Motor neuron (in vitro differentiated cells): ENCODE measurements at places on chromosomes 13 and 19. TPM values are rescaled to one million over a fixed set of nuclear protein-coding genes. Genes with fewer than 3 reads are reported as not detected.

DNA sequence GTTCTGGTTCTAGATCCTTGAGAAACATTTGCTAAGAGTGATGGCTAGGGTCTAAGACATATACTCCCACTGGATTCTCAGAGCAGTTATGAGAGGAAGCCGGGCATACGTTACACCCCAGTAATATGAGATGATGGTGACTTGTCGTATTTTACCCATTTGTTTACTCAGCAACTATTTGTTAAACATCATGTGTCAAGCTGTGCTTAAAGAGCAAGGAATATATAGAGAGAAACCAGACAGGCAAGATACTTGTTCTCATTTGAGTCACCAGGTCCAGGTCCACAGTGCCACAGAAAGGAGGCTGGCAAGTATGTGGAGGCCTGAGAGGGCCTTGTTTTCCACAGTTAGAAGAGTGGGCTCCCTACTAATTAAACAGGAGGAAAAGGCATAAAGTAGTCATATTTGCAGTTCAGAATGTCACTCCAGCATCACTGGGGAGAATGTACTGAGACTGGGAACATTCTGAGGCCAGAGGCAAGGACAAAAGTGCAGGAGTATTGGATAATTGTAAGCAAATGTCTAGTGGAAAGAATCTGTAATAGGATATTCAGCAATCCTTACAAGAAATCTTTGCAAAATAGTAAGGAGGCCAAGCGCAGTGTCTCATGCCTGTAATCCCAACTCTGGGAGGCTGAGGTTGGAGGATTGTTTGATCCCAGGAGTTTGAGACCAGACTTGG lies 142.2 kb downstream of the IRS2 start:
- ATAC-seq: no peak

PSG1 gene
- total RNA-seq: 0.20 and 0.38 TPM in 2 replicates

MLNR gene
- 0.28 TPM in 1 of 2 replicates, not detected in the other for total RNA-seq

CEACAM20 gene
- 0.08 TPM in 1 of 2 replicates, not detected in the other for total RNA-seq

DNA sequence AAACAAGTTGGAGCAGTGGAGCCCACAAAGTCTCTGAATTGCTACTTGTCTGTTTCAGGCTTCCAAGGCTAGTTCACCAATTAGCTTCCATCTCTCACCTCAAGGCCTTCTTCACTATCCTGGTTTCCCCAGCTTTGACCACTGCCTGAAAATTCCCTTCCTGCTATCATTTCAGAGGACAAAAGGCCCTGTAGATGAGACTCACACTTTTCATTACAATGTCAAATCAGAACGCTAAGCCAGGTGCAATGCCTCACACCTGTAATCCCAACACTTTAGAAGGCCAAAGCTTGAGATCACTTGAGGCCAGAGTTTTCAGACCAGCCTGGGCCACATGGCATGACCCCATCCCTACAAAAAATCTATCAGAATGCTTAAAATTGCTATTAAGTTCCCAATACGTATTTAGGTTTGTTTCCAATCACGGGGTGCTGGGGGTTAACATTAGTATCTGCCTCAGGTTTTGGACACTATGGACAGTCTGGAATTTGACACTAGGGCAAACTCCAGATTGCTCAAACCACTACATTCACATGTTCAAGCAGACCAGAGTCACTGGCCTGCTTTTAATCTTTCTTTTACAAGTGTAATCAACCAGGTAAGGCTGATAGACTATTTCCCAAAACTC lies 5.5 kb downstream of the TPT1 start:
- ATAC-seq: peak; percentile 3

SELENOV gene
- total RNA-seq: 1.2 and 2.4 TPM in 2 replicates

GRCh38 chr13:33352526-33352925 lies 67.0 kb upstream of the STARD13 start:
- ATAC-seq: no peak

DNA sequence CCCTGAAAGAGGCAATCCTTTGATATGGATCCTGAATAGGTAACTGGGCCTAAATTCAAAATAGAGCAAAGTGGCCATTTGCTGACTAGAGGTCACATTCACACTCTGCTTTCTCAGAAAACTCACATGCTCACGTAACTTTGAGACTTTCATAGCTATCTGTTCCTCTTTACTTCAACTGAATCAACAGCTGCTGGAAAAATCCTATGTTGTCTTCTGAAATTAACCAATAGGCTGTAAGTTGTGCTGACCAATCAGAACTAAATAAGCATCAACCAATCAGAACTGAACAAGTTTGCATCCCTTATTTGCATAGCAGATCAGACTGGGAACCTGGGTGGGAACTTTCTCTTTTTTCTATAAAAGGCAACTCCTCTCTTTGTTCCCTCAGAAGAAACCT lies 24.0 kb upstream of the TBC1D4 start:
- no peak for ATAC-seq

- ATAC-seq: no peak
Observed at GRCh38 chr19:45492627-45493470, 4.0 kb downstream of the RTN2 start.

DNA sequence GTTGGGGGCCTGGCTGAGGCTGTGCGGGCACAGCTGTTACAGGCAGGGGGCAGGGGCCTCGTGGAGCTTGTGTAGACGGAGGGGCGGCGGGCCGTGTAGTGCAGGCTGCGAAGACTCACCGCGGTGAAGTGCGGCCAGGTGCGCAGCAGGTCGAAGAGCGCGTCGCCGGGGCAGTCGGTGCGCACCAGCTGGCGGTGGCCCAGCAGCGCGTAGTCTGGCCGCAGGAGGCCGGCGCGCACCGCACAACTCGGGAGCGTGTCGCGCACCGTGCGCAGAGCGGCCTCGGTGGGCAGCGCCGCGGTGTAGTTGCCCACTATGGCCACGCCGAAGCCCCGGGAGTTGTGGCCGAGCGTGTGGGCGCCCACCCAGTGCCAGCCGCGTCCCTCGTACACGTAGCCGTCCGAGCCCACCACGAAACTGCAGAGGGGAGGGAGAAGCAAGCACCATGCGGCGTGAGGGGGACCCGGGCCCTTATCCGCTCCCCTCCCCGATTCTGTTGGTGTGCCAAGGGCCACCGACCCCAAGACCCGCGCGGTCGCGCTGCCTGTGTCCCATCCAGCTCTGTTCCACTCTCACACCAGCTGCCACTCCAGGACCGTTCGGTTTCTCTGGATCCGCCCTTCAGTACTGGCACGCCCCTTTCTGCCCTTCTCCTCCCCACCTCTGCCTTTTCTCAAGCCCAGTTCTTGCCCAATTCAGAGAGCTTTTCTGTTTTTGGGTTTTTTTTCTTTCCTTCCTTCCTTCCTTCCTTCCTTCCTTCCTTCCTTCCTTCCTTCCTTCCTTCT lies 5.4 kb upstream of the RASAL3 start:
- no peak for ATAC-seq

ODAD3 gene
- total RNA-seq: 1.4 and 2.0 TPM in 2 replicates

DNA sequence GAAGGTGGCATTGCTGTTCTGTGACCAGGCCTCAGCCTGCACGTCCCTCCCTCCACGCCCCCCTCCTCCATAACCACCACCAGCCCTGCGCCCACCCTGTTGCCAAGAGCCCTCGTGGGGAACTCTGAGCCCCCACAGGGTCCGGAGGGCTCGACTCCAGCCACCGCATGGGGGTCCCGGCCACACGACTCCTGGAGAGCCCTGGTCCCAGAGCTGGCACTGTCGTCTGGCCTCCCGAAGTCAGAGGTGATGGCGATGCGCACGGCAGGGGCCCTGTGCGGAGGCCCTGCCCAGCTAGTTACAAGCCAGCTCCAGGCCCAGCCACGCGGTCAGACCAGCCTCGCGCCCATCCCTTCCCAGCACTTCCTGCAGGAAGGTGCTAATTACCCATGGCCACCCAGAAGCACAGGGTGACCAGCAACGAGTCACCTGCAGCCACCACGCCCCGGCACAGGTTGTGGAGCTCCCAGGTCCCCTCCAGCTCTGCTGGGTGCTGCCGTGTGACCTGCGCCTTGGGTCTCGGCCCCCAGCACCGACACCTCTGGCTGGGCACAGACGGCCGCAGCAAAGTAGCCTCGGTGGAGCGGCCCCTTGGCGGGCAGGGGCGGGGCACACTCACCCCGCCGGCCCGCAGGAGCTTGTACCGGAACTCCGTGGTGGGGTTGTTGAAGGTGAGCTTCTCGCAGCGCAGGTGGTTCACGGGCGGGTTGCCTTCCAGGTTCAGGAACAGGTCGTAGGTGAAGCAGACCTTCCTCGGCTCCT lies 49.6 kb downstream of the MLLT1 start:
- ATAC-seq: no peak

OR7A5 gene
- 0.05 and 0.10 TPM in 2 replicates for total RNA-seq

DNA sequence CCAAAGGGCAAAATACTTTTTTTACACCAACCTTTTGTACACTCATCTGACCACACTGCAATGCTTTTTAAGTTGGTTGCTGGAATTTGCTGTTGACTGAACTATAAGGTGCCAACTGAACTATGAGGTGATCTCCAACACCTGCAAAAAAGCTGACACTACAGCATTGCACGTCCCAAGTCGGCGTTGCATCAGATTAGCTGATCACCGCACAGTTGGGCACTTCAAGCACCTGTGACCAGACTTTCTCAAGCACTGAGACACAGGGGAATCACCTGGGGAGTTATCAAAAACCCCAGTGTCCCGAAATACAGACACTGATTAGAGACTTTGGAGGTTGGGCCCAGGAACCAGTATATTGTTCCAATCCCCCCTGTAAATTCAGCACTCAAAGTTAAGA lies 1.1 kb downstream of the NLRP11 start:
- ATAC-seq: no peak

- no peak for ATAC-seq
Observed at GRCh38 chr19:4507804-4508203, 10.5 kb downstream of the PLIN4 start.

- peak; percentile 92 for ATAC-seq
Observed at GRCh38 chr13:108755083-108755482, 125.7 kb downstream of the MYO16 start.

IGFL1 gene
- total RNA-seq: 0.85 TPM in 1 of 2 replicates, not detected in the other

PSPN gene
- total RNA-seq: 1.5 and 1.8 TPM in 2 replicates

DNA sequence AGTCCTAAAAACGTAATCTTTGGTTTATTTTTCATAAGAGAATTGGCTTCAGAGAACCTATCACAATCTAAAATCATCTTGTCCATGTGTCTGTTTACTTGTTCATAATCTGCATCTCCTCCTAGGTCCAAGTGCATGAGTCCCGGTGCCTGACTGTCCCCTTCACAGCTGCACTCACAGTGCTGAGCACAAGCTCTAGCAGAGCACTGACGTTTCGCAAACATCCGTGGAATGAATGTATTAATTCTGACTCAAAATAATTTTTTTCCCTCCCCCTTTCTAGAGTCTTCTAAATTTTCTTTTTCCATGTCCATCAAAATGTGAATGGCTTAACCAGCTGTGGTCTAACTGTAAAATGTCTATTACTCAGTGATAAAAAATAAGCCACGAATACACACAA lies 245.5 kb upstream of the TSHZ3 start:
- no peak for ATAC-seq

KCNRG gene
- total RNA-seq: 1.7 and 2.7 TPM in 2 replicates

KLK6 gene
- 0.21 TPM in 1 of 2 replicates, not detected in the other for total RNA-seq

DNA sequence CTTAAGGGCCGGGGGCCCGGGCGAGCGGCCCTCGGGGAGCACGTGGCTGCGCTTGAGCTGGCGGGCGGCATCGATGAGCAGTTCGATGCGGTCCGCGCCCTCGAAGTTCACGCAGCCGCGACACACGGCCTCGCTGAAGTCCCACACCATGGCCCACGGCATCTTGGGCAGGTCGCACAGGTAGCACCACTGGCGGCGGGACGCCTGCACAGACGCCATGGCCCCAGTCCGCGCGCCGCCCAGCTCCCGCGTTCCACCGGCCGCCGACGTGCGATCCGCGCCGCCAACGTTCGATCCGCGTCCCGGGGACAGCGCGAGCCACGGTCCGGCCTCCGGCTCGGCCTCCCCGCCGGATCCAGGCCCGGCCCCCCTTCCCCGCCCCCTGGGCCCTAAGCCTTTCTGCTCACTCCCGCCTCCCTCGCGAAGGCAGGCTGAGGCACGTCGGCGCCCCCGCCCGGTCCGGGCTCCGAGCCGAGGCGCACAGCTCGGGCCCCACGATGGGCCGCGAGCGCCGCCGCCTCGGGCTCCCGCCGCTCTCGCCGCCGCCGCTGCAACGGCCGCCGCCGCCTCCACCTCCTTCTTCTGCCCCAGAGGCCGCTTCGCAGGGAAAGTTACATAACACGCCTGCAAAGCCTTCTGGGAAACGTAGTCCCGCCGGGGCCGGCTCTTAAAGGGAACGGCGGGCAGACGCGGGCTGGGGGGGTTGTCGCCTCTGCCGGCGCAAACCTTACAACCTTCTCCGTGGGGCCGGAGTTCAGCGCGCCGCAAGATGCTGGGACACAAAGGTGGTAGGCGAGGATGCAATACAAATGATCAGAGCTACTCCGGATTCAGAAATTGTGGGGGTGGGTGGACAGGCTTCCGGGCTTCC lies at the start of gene IRF2BP1:
IRF2BP1 (minus strand) TSS at position 586 of the 871 bp plus-strand sequence; CDS start at position 219, 367 bp downstream.
- ATAC-seq: peak; percentile 77

TEX30 gene
- 7.9 and 8.7 TPM in 2 replicates for total RNA-seq

- no peak for ATAC-seq
Observed at GRCh38 chr13:76091076-76091475, 454.9 kb downstream of the LMO7 start.

GRCh38 chr19:18170714-18171255 lies 2.8 kb upstream of the IFI30 start:
- no peak for ATAC-seq

DNA sequence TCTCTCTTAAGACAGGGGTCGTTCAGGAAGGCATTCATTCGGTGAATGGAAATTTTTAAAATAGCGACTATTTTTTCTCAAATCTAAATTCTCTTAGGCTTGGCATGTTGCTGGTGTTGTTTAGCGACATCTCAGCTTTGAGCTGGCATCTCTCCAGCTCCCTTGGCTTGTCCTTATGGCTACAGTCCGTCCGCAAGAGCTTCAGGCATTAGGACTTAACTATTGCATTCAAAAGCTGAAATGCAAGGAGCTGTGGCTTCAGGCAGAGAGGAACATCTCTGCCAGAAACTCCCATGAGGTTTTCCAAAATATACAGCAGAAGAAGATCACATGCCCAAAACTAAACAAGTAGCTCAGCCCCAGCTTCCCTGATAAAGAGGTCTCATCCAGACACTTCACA lies 578.5 kb downstream of the EFNB2 start:
- ATAC-seq: no peak

GRCh38 chr13:73870970-73871935 lies 263.0 kb downstream of the KLF12 start:
- ATAC-seq: no peak

GRCh38 chr13:103935117-103935516 lies 868.9 kb upstream of the SLC10A2 start:
- no peak for ATAC-seq

ATP8B3 gene
- 0.72 and 2.0 TPM in 2 replicates for total RNA-seq
